HCT116 (cell line): ENCODE measurements at places on chromosomes 7 and 10.

GRCh38 chr7:17063045-17063383, 181.2 kb upstream of the AGR3 start:
- no peak for DNase-seq

GRCh38 chr7:24601600-24601999, 28.3 kb downstream of the PALS2 start:
- no peak for DNase-seq

GRCh38 chr10:24569330-24569796, 154.3 kb downstream of the ARHGAP21 start:
- no peak for DNase-seq

DNA sequence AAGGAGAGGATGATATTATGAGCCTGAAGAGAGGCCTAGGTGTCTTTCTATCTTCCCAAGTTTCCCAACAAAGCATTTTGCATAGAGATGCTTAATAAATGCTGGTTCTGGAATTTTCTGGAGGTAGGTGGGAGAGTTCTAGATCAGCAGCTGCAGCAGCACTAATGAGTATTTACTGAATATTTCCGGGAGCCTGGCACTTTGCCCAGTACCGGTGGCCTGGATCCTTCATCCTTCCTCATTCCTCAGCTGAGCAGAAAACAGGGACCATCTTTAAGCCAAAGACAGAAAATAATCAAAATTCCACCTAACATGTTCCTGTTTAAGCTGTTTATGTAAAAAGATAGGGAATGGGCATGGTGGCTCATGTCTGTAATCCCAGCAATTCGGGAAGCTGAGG, 813.2 kb upstream of the AUTS2 start:
- DNase-seq, result no peak

DNA sequence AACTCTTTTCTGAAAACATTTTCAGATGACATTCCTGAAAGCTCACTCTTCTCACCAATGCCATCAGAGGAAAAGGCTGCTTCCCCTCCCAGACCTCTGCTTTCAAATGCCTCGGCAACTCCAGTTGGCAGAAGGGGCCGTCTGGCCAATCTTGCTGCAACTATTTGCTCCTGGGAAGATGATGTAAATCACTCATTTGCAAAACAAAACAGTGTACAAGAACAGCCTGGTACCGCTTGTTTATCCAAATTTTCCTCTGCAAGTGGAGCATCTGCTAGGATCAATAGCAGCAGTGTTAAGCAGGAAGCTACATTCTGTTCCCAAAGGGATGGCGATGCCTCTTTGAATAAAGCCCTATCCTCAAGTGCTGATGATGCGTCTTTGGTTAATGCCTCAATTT, 16.5 kb downstream of the ANLN start:
- no peak for DNase-seq
